NT2/D1 (cell line): ENCODE measurements at places on chromosomes 7 and 10.

GRCh38 chr7:18305866-18306265, 189.7 kb upstream of the HDAC9 start:
- DNase-seq, result no peak

- DNase-seq, result no peak
These were observed 125.7 kb downstream of the RGS10 start for GRCh38 chr10:119416855-119417254.

DNA sequence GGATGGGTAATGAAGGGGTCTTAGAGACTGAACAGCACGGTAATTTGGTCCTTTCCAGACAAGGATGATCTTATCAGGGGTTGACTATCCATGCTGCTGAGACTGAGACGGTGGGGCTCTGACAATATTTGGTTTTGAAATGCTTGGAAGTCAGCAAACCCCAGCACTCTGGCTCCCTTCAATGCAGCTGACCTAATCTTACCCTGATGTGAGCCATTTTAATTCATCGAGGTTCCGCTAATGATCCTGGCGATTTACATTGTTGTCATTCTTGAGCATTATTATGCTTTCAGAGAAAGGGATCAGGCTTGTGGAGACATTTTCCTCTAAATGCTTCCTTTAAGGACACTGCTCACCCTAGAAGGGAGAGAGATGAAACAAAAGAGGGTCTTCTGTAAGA, 114.6 kb upstream of the BMPER start:
- peak; percentile 75 for DNase-seq

- no peak for DNase-seq
These were observed 711 bp downstream of the FAM221A start for GRCh38 chr7:23680414-23681405.

- no peak for DNase-seq
These were observed 233.3 kb downstream of the SLC25A13 start for GRCh38 chr7:96088579-96088978.

DNA sequence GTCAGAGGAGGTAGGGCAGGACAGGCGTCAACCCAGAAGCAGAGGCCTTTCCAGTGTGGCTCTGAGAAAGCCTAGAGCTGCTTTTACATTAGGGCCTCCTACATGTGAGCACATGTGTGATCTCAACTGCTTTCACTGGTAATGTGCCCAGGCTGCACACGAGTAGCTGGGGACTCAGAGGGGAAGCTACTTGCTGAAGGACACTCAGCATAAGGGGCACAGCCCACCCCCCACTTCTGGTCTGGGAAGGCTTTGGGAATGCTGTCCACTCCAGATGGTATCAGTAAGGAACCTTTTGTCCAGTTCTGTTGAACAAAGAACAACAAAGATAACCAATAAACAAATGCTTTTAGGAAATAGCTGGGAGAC, 18.9 kb downstream of the PRF1 start:
- DNase-seq, result no peak

DNA sequence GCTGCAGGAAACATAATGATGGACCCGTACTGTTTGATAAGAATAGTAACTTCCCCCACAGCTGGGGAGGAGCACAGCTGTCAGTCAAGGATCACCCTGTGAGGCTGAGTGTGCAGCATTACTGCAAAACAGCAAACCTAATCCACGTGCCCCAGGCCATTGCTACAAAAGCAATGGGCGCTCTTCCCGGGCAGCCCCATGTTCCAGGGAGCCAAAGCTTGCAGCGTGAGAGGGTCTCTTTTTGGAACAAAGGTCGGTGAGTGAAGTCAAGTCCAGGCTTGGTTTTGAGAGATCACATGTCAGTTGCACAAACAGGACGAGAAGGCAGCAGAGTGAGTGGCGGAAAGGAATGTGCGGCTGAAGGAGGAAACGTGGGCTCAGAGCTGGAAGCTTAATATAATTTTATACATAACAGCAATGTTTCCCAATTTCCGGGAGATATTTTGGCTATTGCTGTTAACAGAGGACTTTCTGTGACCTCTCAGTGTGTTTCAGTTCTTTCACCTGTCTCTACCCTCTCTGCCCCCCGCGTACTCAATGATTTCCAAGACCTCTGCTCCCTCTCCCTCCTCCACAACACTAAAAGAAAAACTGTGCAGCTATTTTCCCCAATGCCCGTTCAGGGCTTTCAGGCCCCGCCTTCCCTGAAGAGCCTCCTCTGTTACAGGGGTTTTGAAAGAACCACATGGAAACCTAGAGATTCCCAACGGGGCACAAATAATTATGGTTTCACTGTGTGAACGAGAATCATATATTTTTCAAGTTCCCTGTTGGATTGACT, 128.9 kb downstream of the MTPAP start:
- no peak for DNase-seq

DNA sequence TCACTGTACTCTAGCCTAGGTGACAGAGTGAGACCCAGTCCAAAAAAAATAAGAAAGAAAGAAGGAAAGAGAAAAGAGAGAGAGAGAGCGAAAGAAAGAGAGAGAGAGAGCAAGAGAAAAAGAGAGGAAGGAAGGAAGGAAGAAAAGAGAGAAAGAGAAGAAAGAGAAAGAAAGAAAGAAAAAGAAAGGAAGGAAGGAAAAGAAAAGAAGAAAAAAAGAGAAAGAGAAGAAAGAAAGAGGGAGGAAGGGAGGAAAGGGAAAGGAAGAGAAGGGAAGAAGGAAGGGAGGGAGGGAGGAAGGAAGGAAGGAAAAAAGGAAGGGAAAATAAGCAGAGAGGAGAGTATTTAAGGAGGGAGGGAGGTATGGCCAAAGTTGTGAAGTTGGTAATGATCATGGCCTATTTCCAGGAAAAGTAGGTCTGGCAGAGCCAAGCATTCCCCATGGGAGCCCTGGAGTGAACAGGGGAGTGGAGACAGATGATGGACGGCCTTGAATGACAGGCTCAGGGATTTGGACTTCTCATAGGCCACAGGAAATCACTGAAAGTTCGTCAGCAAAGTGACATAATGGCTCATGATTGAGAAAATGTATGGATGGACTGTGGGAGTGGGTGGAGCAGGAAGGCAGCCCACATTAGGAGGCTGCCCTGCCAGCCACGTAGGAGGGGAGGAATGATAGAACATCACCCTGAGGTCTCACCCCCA, 44.8 kb upstream of the CUX1 start:
- no peak for DNase-seq

DNA sequence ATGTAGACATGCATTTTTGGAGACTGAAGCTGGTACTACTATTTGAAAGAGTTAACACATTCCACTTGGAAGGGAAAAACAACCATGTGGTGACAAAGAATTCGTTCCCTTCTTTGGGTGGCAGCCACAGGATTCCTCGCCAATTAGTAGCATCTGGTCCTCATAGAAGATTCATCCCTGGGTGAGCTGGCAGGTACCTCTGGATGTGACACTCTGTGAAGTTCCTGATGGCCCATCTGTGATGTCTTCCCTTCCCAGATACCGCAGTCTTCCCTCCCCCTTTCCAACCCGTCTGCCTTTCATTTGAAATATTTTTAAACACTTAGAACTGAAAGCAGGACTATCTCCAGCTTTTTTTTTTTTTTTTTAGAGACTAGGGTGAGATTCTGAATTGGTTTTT, 569.5 kb downstream of the TYW1 start:
- DNase-seq, result no peak

DNA sequence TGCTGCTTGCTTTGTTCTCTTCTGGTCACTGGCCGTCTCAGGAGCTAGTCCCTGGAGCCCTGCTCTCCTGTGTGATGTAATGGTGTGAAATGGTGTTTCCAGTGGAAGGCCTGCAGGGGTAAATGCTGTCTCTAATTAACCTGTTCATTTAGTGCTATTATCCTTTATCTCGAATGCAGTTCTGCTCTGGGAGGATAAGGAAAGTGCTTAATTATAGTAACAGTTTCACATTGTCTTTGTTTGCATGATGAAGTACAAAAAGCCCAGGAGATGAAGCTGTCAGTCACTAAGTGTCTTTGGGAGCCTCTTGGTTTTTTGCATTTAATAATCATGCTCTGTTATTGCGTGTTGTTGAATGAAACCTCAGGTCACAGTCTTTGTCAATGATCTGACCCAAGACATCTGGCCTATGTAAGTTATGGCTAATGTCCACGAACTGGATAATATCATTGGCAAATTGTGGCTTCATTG, 755.3 kb upstream of the GALNT17 start:
- no peak for DNase-seq

- no peak for DNase-seq
These were observed 4.7 kb upstream of the EFCAB10 start for GRCh38 chr7:105585850-105586500.
